ENCODE measurements at places on chromosomes 3 and 15.

DNA sequence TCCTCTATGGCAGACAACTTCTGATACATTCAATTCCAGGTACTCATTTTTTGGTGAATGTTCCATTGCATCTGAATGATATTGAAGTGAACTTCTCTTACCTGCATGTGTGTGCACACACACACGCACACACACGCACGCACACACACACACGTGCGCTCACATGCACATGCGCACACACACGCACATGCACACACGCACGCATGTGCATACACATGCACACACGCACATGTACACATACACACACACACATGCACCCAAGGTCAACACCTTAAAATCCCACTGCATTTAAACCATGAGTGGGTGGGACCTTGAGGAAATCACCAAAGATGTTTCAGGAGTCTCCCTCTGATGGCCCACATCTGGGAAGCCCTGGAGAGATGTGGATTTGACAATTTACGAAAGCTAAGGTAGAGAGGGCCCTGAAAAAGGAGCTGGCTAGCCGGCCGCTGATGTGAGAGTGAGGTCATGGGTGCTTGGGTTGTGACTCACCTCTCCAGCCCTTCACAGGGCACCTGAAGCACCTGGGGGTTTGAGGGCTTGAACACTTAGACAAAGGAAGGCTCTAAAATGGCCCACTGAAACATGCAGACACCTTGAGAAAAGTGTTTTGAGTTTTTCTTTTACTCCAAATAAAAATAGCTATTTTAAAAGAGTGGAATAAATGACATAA, 269.1 kb upstream of the LRRFIP2 start:
- no peak for DNase-seq

- DNase-seq = no peak
Measured at GRCh38 chr3:22746221-22746620, 456.9 kb upstream of the UBE2E2 start.

- DNase-seq = peak; percentile 21
Measured at GRCh38 chr3:16904423-16905417, 20.0 kb downstream of the PLCL2 start.

- no peak for DNase-seq
Measured at GRCh38 chr3:49812916-49813496, 747 bp downstream of the UBA7 start.

DNA sequence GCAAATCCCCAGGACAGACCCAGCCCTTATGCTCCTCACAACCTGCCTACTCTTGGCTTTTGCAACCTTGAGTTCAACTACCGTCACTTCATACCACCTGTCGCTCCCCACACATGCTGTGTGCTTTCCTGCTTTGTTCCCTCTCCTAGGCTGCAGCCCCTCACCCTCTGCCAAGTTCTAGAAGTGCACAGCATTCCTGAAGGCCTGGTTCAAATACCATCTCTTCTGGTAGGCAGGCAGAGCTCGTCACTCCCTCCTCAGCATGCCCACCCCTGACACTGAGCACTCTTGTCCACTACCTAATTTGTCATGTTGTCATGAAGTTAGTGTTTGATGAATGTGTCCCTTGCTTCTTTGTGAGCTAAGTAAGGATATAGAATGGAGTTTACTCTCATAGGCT, 129.6 kb downstream of the SEMA6D start:
- no peak for DNase-seq

DNA sequence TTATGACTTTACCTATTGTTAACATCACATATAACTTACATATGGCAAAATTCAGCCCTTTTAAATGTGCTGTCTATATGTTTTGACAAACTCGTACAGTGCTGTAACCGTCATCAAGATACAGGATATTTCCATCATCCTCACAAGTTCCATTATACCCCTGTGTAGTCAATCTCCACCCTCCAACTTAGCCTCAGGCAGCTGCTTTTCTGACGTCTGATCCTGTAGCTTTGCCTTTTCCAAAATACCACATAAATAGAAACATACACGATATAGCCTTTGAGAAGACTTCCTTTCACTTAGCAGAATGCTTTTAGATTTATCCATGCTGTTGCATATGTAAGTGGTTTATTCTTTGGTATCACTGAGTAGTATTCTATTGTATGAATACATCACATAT, 47.1 kb downstream of the SLC12A1 start:
- no peak for DNase-seq

DNA sequence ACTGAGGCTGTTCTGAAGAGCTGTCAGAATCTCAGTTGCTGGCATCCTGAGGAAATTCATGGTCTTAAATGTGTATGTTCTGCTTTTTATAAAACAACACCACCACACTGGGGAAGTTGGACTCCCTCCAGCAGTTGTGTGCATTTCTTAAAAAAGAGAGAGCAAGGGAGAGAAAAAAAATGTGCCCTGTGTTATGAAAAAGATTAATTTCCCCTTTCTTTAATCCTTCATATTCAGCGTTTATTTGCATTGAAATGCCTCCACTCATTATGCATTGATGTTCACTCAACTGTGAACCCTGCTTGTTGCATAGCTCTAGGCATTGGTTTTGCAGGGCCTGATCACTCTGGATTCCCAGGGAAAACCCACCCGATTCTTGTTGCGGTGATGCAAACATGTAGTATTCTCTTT, 4.4 kb upstream of the ZNF609 start:
- peak; percentile 62 for DNase-seq

DNA sequence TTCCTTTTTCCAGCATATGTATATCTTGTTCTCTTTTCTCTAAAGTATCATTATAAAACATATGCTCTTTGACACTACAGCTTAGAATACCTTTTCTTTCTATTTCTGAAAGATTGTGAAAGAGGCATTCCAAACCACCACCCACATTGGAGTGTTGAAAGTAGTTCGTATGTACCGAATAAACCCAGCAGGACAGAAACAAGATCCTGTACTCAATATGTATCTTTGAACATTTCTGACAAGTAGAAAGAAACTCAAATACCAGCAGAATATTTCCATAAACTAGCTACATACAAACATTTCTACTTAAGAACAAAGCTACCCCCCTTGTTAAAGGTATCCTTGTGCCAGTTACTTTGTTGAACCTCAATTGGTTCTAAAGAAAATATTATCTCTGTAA, 415.3 kb upstream of the ALCAM start:
- DNase-seq = no peak

DNA sequence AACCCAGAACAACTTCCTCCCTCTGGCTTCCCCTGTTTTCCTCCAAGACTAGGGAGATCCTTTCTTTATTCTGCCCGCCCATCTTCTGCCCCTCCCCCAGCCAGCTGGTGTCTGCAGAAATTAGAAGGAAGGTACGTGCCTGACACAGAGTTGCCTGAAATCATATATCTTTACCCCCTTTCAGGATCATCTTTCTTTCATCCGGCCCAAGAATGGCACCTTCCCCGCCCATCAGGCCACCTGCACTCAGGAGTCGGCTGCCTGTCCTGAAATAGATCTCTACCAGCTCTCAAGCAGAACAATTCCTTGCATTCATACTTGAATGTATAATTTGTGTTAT, 133.7 kb downstream of the VGLL4 start:
- DNase-seq = no peak

GRCh38 chr3:194930377-194931204, 244.9 kb downstream of the FAM43A start:
- peak; percentile 54 for DNase-seq

DNA sequence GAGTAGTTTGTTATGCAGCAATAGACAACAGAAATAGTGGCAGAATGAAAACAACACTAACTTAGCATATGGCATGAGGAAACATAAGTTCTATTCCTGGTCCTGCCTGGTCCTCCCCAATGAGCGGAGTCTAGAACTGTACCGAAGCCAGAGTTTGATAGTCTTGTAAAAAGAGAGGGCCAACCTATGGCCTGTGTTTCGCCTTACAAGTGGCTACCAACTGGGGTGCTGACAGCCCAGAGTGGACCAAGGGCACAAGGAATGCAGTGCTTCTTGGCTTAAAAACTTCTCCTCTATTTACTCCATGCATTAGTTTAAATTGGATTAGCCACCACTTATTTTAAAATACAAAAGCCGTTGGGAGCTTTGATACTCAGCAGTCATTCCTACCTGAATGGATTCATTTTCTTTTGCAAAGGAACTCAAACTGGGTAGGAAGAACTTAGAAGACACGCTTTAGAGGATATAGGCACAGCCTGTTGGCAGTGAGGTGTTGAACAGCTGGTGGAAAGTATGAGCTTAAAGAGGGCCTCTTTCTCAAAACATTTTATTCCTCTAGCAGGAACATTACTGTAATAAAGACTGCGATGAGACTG, 302.9 kb downstream of the PLCL2 start:
- DNase-seq = no peak

DNA sequence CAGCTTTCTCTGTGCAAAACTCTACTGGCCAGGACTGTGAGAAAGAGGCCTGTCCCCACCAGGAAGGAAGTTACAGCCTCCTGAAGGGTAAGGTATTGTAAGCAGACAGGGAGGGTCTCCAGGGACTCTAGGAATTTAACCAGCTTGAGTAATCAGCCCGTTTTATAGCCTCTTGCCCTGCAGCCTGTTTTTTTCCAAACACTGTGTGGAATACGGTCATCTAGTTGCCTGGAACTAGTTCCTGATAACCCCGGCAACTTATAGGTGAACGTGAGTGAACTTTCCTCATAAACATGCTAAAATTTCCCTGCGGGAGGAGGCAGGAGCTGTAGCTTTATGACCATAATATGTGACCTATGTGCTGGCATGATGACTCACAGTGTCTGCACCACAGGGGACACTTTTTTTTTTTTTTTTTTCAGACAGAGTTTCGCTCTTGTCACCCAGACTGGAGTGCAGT, 60.1 kb upstream of the DAZL start:
- no peak for DNase-seq

DNA sequence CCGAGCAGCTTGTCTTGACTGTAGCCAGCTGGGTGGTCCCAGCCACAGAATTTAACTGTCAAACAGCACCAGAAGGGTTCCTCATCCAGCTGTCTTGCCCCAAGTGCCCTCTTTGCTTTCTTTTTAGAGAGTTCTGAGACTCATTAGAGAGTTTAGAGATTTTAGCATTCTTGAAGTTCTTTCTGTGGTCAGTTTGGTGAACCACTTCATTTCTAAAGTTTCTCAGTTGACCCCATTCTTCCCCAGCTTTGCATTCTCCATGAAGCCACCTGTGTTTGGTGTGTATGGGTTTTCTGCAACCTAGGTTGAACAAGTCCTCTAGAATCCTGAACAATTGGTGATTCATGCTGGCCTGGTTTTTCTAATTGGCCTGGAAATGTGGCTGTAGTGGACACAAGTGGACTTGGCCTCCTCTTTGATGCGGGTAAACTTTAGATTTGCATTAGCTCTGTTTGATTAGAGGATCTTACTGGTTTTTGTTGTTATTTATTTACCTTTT, 33.7 kb downstream of the FLNB start:
- no peak for DNase-seq

DNA sequence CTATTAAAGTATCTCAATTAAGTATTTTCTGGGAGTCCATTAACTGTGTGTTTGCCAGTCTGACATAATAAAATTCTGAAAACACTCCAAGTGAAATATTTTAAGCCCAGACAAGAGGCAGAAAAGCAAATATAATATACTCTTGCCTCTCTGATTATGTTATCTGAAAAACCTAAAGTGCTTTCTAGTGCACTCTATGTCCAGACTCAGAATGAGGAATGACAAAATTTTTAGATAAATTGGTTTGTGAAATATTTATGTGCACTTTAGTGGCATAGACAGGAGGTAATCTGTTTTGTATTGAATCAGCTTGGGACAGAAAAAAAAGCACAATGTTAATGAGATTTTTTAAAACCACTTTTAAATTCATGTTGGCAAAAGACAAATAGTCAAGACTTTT, 508.2 kb upstream of the SUCLG2 start:
- no peak for DNase-seq

- DNase-seq = no peak
Measured at GRCh38 chr15:68348081-68348480, 70.5 kb downstream of the FEM1B start.
